ENCODE measurements at places on chromosomes 12 and 14.

- no peak overlapping the region for H3K4me3 ChIP-seq
- peaks cover 10% of the 10 kb centered on the region for H3K4me1 ChIP-seq
- no peaks in the 10 kb centered on the region for H3K27me3 ChIP-seq
- no peak for DNase-seq
- no peak overlapping the region for H3K27ac ChIP-seq
These were observed 4.5 kb downstream of the ABCB9 start for GRCh38 chr12:122961531-122962329.

DNA sequence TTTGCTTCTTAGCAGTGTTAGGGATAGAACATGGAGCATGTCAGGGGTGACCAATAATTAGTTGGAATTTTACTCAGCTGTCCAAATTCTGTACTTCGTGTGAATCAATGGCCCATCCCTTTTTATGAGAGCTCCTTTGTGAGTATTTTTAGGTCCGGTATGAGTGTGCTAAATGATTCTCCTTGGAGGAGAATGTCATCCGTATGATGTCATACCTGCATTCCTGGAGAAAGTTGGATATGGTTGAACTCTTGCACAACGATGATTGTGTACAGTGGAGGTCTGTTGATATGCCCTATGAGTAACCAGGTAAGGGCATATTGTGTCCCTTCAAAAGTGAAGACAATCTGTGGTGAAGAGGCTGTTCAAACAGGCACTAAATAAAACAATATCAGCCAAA lies 400.8 kb downstream of the GXYLT1 start:
- no peaks in the 10 kb centered on the region for H3K27me3 ChIP-seq
- H3K27ac ChIP-seq = no peak overlapping the region
- H3K4me1 ChIP-seq = no peaks in the 10 kb centered on the region
- H3K36me3 ChIP-seq = no peaks in the 10 kb centered on the region
- no peak for DNase-seq
- no peak overlapping the region for H3K4me3 ChIP-seq

DNA sequence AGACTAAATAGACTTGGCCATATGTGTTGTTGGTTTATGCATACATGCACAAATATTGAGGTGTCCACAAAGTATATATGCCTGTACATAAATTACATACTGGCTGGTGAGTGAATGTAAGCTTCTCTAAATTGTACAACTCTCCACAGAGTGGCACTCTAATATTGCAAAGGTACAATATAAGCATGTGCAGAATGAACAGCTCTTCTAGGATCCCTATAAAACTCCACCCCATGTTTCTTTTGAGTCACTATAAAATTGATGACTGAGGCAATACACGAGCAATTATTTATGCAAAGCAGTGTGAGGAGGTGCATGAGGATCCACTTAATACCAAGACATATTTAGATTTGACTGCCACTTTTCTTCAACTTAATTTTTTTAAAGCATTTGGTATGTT lies 172.2 kb downstream of the NAV3 start:
- H3K4me3 ChIP-seq = no peak overlapping the region
- H3K27me3 ChIP-seq = no peaks in the 10 kb centered on the region
- H3K36me3 ChIP-seq = no peaks in the 10 kb centered on the region
- no peak overlapping the region for H3K27ac ChIP-seq
- DNase-seq = no peak

DNA sequence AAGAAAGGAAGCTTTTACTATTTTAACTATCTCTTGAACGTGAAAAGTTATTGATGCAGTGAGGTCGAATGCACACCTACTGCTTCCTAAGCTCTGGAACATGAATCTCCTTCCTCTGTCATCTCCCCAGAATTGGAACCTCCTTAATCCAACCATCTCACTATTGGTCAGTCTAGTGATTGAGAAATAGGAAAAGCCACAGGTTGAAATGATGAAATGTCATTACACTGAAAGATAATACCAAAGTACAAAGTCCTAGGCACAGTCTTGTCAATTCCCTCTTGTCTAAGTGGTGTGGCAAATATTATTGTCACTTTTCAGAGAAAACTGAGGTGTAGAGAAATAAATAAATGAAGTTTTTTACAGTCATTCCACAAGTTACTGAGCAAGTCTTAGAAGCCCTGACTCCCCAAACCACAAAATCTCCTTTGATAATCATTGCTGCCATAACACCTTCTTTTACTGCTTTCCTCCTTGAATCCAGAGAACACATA lies 19.5 kb upstream of the HIGD1C start:
- no peak overlapping the region for H3K4me3 ChIP-seq
- peaks cover 6% of the 10 kb centered on the region for H3K4me1 ChIP-seq
- H3K36me3 ChIP-seq = no peaks in the 10 kb centered on the region
- no peak overlapping the region for H3K27ac ChIP-seq
- H3K27me3 ChIP-seq = no peaks in the 10 kb centered on the region

DNA sequence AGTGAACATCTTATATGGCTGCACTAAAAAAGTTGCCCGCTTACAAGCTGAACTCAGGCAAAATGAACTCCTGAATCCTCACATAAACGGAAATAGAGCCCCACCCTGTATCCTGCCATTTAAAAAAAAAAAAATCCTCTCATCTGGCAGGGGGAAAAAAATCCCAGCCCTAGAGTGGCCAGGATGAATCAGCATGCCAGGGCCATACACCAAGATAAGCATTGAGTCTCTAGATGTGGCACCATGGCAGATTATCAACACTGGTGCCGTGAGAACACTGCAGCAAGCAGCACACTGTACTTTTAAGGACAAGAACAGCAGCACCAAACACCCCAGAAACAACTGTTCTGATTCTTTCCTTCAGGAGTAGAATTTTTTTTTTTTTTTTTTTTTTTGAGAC lies 65.5 kb downstream of the RASSF3 start:
- H3K4me3 ChIP-seq = peak overlapping the region; percentile 41
- DNase-seq = peak; percentile 37
- no peaks in the 10 kb centered on the region for H3K27me3 ChIP-seq
- peaks cover 93% of the 10 kb centered on the region for H3K4me1 ChIP-seq
- peaks cover 59% of the 10 kb centered on the region for H3K36me3 ChIP-seq

DNA sequence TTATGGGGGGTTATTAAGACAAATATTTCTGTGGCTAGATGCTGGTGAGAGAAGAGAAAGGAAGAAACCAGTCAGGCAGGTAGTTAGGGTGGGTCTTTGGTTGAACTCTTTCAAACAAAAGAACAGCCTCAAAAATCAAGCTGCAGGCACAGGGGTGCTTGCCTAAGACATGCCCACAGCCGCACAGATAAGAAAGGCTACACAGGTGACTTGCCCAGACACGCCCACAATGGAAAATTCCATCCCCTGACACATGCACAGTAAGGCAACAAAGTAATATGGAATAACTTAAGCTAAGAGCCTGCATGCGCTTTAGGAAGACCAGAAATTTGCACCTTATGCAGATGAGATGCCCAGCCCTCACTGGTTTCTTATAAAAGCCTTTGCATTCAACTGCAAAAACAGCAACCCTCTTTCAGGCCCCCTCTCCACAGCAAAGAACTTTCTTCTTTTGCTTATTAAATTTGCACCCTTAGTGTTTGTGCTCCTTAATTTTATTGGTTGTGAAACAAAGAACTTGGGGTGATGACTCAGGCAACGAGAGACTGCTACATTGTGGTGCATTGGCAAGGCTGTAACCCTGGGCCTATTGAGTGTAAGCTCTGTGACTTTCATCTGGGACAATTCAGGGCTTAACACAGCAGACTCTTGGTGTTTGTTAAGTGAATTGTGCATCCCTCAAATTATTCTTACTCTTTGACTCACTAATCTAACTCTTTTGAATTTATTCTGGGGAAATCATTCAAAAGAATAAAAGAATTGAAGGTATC lies 149.4 kb downstream of the RPAP3 start:
- peaks cover 6% of the 10 kb centered on the region for H3K4me1 ChIP-seq
- no peak overlapping the region for H3K27ac ChIP-seq
- no peaks in the 10 kb centered on the region for H3K27me3 ChIP-seq
- DNase-seq = no peak
- no peak overlapping the region for H3K4me3 ChIP-seq
- peaks cover 7% of the 10 kb centered on the region for H3K36me3 ChIP-seq

- H3K36me3 ChIP-seq = no peaks in the 10 kb centered on the region
- peaks cover 6% of the 10 kb centered on the region for H3K4me1 ChIP-seq
- DNase-seq = peak; percentile 80
- H3K4me3 ChIP-seq = no peak overlapping the region
These were observed 10.5 kb upstream of the JPH4 start for GRCh38 chr14:23588884-23589598.

All from activated CD4-positive, alpha-beta T cell treated with anti-CD3 and anti-CD28 coated beads, Interleukin-2, amount 10 ng/mL, durations not matched to agents 7 days and 5 days (primary cell).